Activated T-cell treated with anti-CD3 and anti-CD28 coated beads, Interleukin-2, amount 50 U/mL, for 72 hours (primary cell): ENCODE measurements at places on chromosomes 5 and 9. TPM values are rescaled to one million over a fixed set of nuclear protein-coding genes. Genes with fewer than 3 reads are reported as not detected.

DNA sequence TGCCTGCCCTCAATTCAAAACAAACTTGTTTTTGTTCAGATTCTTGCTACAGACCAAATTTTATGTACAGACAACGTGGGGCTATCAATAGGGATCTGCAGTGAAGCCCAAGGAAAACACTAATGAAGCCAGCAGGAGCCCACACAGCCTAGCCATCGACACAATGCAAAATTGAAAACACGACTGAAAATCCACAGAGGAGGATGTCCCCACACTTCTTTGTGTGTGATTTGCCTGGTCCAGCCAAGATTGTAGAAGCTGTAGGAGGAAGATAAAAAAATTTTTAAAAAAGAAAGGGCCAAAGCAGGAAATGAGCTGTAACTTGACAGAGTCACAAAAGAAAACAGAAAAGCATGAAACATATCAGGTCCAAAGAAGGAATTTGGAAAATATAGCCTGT lies 34.8 kb downstream of the HTR4 start:
- no peak for DNase-seq
- H3K36me3 ChIP-seq = no peaks in the 10 kb centered on the region
- H3K27me3 ChIP-seq = peaks cover 42% of the 10 kb centered on the region

The NEK6 gene
- 8.5 TPM for total RNA-seq

DNA sequence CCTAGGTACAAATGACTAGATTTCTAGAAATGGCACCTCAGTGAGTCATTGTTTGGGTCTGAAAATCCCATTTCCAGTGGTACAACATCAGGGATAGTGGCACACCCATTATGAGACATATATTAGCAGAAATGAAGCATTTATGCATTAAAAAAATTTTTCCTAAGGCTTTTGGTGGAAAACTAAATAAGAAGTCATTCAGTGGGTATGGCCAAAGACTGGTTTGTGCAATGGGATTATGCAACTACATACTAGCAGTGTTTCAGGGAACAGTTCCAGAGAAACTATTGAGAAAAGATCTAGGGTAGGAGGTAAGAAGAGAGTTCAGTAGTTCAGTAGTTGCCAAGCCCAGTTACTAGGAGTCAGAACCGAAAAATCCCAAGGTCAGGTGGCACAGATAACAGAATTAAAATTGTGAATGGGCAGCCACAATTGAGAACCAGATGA lies 106.5 kb upstream of the HAPLN1 start:
- H3K27me3 ChIP-seq = no peaks in the 10 kb centered on the region
- no peak overlapping the region for H3K27ac ChIP-seq
- H3K36me3 ChIP-seq = no peaks in the 10 kb centered on the region
- no peak overlapping the region for H3K4me3 ChIP-seq
- H3K4me1 ChIP-seq = no peaks in the 10 kb centered on the region

DNA sequence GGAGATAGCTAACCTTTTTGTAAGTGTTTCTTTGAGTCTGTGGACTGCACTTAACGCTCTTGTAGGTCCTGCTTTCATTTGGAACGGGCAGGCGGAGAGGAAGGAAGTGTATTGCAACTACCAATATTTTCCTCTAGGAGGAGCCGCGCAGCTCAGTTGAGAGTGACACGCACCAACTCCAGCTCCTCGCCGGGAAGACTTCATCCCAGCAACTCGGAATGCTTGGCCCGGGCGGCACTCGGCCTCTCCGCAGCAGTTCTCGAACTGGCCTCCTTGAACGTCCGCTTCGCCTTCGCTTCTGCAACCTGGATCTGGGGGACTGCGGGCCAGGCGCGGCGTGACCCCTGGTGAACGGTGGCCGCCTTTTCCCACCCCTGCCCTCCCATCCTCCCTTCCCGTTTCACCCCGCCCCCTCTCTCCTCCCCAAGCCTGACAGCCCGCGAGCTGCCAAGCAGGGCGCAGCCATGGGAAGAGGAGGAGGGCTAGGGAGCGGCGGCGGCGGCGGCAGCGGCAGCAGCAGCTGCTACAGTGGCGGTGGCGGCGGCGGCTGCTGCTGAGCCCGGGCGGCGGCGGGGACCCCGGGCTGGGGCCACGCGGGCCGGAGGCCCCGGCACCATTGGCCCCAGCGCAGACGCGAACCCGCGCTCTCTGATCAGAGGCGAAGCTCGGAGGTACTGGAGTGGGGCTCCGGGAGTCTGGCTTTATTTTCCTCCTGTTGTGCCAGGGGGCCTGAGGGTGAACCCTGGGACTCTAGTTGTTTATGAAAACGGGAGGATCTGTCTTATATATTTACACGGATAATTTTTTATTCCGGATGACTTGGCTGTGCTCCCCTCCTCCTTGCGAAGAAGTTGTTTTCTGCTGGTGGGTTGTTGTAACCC lies at the start of gene GHR:
TSS of gene GHR (plus strand) at position 155 of the 881 bp plus-strand sequence. CDS start 142,436 bp downstream, outside the sequence.
- no peak within 1 kb of the TSS for H3K4me3 ChIP-seq
- no peaks in the 10 kb centered on the region for H3K36me3 ChIP-seq
- peaks cover 11% of the 10 kb centered on the region for H3K27me3 ChIP-seq
- DNase-seq = peak; percentile 29
- H3K4me1 ChIP-seq = no peaks in the 10 kb centered on the region
- no peak within 1 kb of the TSS for H3K27ac ChIP-seq

The PTPN3 gene
- total RNA-seq = 5.4 TPM

- peaks cover 2% of the 10 kb centered on the region for H3K36me3 ChIP-seq
- DNase-seq = no peak
- peak overlapping the region; percentile 71 for H3K4me3 ChIP-seq
- peaks cover 16% of the 10 kb centered on the region for H3K4me1 ChIP-seq
- H3K27me3 ChIP-seq = no peaks in the 10 kb centered on the region
These were observed 61.9 kb upstream of the MEGF10 start for GRCh38 chr5:127228540-127229184.

- peak overlapping the region; percentile 56 for H3K27ac ChIP-seq
- no peaks in the 10 kb centered on the region for H3K27me3 ChIP-seq
- H3K4me3 ChIP-seq = peak overlapping the region; percentile 86
- peaks cover 2% of the 10 kb centered on the region for H3K36me3 ChIP-seq
These were observed 943 bp downstream of the CLTB start for GRCh38 chr5:176415240-176415951.

DNA sequence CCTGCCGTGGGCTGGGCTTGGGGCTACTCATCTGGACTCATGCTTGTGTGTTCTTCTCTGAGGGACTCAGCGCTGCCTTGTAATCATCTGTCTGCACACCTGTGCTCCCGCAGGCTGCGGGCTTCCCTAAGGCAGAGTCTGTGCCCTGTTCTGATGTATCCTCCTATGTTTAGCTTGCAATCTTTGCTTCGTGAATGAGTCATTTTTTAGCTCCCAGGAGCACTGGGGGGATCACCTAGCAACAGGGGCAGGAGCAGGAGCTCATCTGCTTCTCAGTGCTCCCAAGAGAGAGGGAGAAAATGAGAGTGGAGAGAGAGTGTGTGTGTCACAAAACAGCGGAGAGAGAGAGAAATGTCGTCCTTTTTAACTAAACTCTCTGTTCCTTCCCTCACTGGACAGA lies 202.4 kb upstream of the ZNF618 start:
- no peak overlapping the region for H3K27ac ChIP-seq
- no peak for DNase-seq
- H3K4me3 ChIP-seq = no peak overlapping the region
- H3K27me3 ChIP-seq = peaks cover 47% of the 10 kb centered on the region
- H3K36me3 ChIP-seq = no peaks in the 10 kb centered on the region

The SLC25A2 gene
- 0.46 TPM for total RNA-seq

DNA sequence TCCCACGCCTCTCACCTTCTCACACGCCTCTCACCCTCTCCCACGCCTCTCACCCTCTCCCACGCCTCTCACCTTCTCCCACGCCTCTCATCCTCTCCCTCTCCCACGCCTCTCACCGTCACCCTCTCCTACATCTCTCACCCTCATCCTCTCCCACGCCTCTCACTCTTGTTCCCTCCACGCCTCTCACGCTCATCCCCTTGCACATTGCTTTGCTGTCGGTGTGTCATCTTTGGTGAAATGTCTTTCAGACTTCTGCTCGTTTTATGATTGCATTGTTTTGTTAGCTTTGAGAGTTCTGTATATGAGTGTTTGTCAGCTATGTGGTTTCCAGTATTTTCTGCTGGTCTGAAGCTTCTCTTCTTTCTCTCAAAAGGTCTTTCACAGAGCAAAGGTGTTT lies 102.7 kb downstream of the EHMT1 start:
- H3K36me3 ChIP-seq = peaks cover 25% of the 10 kb centered on the region
- peak; percentile 69 for DNase-seq
- peak overlapping the region; percentile 86 for H3K4me3 ChIP-seq

GRCh38 chr5:27191786-27192510 lies 153.6 kb upstream of the CDH9 start:
- no peaks in the 10 kb centered on the region for H3K27me3 ChIP-seq
- H3K4me3 ChIP-seq = no peak overlapping the region
- DNase-seq = no peak
- H3K27ac ChIP-seq = no peak overlapping the region
- H3K36me3 ChIP-seq = peaks cover 2% of the 10 kb centered on the region

DNA sequence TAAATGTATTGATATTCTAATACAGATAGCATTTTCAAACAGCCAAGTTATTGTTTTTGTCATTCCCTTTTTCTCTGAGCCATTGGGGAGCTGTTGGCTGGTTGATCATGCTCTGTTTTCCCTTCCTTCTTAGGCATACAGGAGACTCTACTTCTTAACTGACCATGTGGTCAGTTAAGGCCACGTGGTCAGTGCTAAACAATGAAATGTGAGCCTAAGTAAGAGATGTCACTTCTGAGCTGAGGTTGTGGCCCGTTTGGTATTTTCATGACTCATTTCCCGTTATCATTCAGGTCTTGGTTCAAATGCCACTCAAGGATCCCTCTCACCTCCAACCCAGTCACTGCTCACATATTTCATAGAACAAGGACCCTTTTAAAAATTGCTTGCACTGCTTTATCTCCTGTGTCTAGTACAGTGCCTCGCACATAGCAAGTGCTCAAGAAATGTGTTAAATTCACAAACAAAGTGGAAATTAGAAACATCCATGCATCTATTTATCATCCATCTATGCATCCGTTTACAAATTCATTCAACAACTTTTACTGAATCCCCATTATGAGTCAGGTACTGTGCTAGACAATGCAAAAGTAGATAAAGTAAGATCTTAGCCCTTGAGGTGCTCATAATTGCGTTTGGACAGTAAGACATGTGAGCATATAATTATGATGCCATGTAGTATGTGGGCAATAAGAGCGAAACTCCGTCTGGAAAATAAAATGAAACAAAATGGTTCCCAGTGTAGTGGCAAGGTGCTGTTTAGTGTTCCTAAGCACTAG lies 50.7 kb downstream of the ARRDC3 start:
- H3K4me3 ChIP-seq = no peak overlapping the region
- peaks cover 29% of the 10 kb centered on the region for H3K4me1 ChIP-seq
- peaks cover 28% of the 10 kb centered on the region for H3K27me3 ChIP-seq
